COLO829 (cell line): ENCODE measurements at places on chromosomes 6 and 20.

DNA sequence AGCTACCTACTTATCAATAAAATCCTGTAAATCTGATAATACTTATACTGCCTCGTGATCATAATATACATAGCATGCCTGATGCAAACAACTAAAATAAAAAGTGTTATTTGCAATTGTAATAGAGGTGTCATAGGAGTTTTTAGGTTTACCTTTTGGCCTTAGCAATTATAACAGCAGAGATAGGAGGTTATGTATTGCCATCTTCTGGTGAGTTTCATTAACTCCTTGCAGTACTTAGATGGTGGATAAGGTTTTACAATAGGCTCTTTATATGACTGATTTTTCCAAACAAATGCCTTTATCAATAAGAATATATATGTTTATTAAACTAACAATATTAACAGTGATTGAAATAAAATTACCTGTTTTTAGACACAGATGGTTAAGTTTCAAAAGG is 27.8 kb upstream of the MYCT1 start:
- DNase-seq, result no peak

DNA sequence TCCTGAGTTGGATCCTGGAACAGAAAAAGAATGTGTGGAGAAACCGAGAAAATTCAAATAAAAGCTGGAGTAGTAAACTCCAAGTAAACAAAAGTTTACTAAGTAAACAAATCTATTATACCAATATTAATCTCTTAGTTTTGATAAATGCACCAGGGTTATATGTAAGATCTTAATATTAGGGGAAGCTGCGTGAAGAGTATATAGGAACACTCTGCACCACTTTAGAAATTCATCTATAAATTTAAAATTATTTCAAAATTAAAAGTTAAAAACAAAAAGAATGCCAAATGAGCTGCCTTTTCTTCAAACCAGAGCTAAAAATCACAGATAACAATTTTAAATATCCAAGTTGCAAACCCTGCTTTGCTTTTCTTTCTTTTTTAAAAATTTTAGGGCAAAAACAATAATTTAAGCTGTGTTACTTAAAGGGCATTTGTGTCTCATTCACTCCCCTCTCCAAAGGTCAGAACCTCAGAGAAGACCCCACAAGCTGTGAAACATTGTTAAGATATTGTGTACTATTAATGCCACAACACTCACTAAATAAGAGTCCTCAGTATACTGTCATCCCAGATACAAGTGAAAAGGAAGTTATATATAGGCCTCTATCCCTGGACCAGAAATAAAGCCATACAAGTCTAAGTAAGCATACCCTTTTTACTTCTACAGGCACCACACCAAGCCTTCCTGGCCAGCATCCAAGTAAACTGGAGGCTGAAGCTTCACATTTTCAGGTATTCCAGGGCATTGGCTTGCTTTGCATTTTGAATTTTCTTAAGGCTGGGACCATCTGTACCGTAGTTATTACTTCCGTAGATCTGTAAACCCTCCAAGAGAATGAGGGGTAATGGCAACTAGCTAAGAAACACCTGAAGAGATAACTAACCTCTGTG is 7.0 kb downstream of the DNAAF9 start:
- DNase-seq, result no peak

GRCh38 chr6:34680802-34681515 is 15.6 kb downstream of the ILRUN start:
- DNase-seq, result peak; percentile 54

DNA sequence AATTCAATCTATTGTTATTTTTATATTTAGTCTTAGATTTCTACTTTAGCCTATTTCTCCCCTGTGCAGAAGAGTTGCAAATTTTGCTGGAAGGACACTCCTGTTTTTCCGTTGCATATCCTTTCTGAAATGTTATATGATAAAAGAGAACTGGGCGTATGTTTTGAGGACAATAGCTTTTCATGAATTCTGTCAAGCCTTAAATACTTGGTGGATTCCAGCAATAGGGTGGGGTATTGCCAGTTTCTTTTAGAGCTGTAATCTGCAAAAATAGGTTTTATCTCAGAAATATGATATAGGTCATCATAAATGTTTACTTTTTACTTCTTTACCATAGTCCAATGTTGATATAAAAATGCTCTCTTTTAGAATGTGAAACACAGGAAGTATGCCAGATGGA is 42.0 kb downstream of the VTA1 start:
- no peak for DNase-seq

GRCh38 chr6:63372951-63373533 is 53.3 kb upstream of the LGSN start:
- no peak for DNase-seq

- DNase-seq, result no peak
These were observed 1.3 kb downstream of the CALHM5 start for GRCh38 chr6:116512734-116513133.

DNA sequence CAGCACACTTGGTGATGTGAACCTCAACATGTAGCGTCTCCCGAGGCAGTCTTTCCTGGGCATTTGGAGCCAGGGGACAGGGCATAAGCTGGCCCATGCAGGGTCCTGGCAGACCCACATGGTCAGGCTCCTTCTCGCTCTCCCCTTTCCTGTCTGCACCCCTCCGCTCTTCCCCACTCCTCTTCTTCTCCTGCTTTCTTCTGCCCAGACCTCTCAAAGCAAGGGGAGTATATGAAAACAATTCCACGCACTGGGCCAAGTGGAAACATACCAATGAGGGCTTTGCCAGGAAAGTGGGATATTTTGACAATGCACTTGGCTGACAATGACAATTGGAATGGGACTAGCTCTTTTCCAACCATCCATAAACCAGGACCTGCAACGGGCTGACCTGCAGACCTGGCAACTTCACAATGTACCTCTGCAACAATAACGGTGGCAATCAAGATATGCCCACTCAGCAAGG is 58.9 kb upstream of the TRAF3IP2 start:
- DNase-seq, result no peak

DNA sequence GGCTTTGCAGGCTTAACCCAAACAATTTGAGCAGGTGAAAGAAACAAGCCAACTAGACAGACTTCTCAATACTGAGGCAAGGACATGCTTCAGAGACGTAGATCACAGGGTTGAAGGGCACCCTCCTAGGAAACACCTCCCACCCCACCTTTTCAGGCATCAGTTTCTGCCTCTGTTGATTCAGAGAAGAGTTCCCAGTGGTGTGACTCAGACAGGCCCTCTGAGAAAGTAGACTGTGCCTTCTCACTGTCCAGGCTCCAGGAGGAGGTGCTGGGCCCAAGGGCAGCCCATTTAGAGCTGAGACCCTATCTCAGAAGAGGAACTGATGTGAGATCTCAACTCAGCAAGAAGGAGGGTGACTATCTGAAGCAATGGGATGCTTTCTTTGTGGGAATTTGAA is 108.1 kb downstream of the FAM50B start:
- DNase-seq, result no peak

DNA sequence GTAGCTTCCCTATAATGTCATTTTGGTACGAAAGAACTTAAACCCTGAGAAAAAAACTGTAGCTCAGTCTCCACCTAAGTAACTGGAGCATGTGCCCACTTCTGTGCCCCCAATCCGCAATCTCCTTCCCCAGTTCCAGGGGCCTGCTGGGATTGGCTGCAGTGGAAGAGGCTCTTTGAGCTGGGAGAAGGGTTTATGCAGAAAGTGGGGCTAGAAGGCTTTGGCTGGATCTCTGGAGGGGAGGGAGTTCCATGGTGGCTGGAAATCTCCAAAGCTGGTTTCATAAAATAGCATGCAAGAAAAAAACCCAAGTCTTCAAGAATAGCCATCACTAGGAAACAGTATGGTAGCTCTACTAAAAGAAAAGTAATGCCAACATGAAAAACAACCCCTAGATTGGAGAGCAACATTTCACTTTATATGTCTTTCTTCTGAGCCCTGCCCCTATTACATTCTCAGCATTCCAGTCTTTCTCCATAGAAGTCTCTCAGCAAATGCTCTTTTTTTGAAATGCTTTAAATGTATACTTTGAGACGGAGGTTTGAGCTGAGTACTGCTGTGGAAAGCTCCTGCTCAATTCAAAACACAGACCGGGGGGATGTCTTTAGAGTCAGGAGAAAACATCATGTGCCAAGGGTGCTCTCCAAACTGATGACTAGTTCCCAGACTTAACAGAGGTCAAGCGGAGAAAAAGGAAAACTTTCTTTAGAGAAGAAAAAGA is 36.0 kb upstream of the FOXO3 start:
- no peak for DNase-seq

DNA sequence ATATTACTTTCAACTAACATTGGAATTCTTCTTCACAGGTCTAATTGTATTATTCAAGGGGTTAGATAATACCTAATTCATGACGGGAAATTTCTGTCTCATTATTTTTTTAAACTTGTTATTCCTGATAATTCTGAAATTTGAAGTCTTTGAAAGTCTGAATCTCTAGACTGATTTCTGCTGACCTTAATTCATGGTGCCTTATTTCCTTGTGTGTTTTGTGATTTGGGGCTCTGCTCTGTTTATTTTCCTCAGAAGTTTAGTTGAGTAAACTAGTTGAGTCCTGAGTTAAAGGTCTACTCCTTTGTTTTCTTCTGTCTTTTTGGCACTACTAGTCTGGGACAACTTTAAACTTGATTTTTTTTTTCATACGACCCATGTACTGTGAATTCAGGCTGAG is 5.9 kb downstream of the DEFB118 start:
- no peak for DNase-seq

- DNase-seq, result no peak
These were observed 332.9 kb downstream of the COL12A1 start for GRCh38 chr6:74872754-74873476.

GRCh38 chr6:150006961-150007464 is 18.3 kb downstream of the RAET1L start:
- no peak for DNase-seq

- no peak for DNase-seq
These were observed 309.4 kb upstream of the MAN1A1 start for GRCh38 chr6:119658917-119659316.

DNA sequence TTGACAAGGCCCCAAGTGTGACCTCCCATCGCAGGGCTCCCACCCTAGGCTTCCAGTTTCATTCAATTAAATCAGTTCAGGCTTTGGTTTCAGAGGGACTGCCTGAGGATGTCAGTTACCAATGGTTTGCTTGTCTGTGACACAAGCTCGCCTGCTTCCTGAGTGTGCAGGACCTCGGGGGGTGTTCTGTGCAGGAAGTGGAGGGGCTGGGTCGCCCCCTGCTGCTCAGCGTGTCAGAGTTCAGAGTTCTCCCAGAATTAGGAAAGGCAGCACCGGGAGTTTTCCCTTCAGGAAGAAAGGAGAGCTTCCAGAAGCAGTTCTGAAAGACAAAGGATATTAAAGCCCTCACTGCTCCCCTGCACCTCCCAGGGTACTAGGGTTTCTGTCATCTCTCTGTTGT is 50.8 kb upstream of the TGM3 start:
- no peak for DNase-seq

DNA sequence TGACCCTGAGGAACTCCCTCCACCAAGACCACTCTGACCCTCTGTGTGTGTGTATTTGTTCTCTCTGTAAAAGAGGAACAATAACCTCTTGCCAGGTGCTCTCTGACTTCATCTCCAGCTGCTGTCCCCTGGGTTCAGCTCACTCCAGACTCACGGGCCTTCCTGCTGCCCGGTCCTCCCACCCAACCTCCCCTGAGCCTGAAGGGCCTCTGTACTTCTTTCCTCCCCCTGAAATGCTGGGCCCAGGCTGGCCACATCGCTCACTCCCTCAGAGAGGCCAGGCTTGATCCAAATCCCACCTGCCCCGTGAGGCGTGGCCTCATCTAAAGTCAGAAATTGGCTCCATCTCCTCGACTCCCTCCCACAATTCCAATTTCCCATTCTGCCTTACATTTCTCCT is 202.4 kb downstream of the PRKN start:
- DNase-seq, result no peak

GRCh38 chr6:15230827-15231226 is 15.0 kb upstream of the JARID2 start:
- no peak for DNase-seq
